ENCODE measurements at places on chromosomes 2 and 18. TPM values are rescaled to one million over a fixed set of nuclear protein-coding genes. Genes with fewer than 3 reads are reported as not detected.

- H3K4me3 ChIP-seq, result no peak overlapping the region
- DNase-seq, result no peak
- H3K27me3 ChIP-seq, result no peaks in the 10 kb centered on the region
- no peaks in the 10 kb centered on the region for H3K4me1 ChIP-seq
These were observed 1815.3 kb upstream of the CELF4 start for GRCh38 chr18:39380866-39381265.

The TMEM37 gene
- total RNA-seq, result 13.8 TPM

DNA sequence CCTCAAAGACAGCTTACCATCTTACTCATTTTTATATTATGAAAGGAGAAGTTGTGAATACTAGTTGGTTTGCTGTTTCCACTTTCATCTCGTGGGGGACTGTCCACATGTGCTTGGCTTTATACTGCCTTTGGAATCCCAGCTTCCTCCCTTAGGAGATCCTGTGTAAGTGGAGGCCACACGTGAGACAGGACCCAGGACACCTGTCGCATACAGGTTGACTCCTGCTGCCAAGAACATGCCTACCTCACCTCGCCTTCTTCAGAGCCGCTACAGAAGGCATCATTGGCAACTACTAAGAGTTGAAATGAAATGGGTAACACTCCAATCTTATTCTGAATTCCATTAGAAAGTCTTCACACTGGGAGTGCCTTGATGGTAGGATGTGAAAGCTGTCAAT is 69.3 kb downstream of the PPP4R1 start:
- H3K27me3 ChIP-seq, result no peaks in the 10 kb centered on the region
- no peak overlapping the region for H3K4me3 ChIP-seq
- H3K27ac ChIP-seq, result no peak overlapping the region
- no peaks in the 10 kb centered on the region for H3K4me1 ChIP-seq
- H3K36me3 ChIP-seq, result peaks cover 27% of the 10 kb centered on the region

The GREB1 gene
- 1.3 TPM for total RNA-seq

- peak overlapping the region; percentile 55 for H3K27ac ChIP-seq
- no peaks in the 10 kb centered on the region for H3K36me3 ChIP-seq
- no peaks in the 10 kb centered on the region for H3K27me3 ChIP-seq
- no peak overlapping the region for H3K4me3 ChIP-seq
- peaks cover 69% of the 10 kb centered on the region for H3K4me1 ChIP-seq
- no peak for DNase-seq
These were observed 148.8 kb downstream of the HDAC4 start for GRCh38 chr2:239251971-239252370.

GRCh38 chr2:63661076-63661475 is 72.3 kb downstream of the MDH1 start:
- no peaks in the 10 kb centered on the region for H3K36me3 ChIP-seq
- H3K27ac ChIP-seq, result no peak overlapping the region

The FBXO48 gene
- total RNA-seq, result 2.0 TPM

The PID1 gene
- 1.5 TPM for total RNA-seq

The GATA6 gene
- 0.21 TPM for total RNA-seq
